Activated CD8-positive, alpha-beta T cell treated with anti-CD3 and anti-CD28 coated beads for 36 hours (primary cell): ENCODE measurements at places on chromosomes 5 and 9.

GRCh38 chr5:177049285-177049684 lies 26.8 kb downstream of the ZNF346 start:
- peak; percentile 23 for DNase-seq

- no peak for DNase-seq
These were observed 232.2 kb upstream of the GRIN3A start for GRCh38 chr9:101970609-101971008.

DNA sequence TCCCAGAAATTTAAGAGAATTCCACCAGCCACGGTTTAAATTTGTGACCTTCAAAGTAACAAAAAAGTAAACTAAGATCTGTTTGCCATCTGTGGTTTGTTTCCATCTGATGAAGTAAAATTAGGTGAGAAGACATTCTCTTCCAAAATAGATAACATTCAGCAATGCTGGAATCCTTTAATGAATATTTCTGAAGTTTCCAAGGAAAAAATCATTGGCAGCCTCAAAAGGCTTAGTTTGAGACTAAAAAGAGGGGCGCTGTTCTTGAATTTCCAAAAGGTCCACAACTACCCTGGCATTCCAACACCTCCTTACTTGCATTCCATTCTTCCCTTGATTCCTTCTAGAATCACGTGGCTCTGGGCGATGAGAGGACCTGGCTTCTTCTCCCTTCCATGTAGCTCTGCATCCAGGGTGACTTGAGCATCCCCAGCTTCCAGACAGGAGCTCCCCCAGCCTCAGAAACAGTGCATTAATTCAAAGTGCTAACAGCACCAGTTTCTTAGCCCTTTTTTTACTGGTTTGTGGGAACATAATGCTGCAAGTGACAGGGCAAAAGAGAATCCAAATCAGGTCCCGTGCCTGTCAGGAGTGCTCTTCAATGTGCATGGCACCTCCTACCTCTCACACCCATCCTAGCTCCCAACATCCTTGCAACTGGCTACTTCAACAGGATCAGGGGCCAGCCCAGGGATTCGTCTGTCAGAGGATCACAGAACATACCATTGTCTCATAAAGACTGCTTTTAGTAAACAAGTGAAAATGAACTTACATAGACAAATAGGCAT lies 191.5 kb upstream of the S1PR3 start:
- no peak for DNase-seq

DNA sequence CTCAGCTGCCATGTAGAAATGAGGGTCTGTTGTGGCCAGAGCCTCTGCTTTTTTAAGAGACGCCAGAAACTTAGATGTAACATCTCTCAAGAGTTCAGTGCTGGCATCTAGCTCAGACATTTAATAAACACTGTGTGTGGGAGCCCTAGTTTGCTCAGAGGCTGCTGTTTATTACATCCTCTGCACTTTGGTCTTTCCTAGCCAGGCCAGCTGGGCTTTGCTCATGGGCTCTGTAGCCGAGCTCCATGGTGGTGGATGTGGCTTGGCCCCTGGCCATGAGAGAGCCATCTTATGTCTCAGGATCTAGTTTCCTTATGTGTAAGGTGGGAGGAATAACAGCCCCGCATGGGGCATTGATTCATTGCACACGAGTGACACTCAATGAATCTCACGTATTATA lies 30.0 kb downstream of the ARHGEF37 start:
- DNase-seq, result no peak

GRCh38 chr9:73773896-73774295 lies 622.2 kb downstream of the ANXA1 start:
- DNase-seq, result no peak

GRCh38 chr5:161530700-161531099 lies 15.8 kb downstream of the GABRB2 start:
- DNase-seq, result no peak

GRCh38 chr5:140402258-140403074 lies 833 bp downstream of the ANKHD1 start:
- peak; percentile 75 for DNase-seq

- DNase-seq, result no peak
These were observed 174.3 kb downstream of the CDH9 start for GRCh38 chr5:26864061-26864460.

GRCh38 chr9:86022687-86023266 lies 76.6 kb downstream of the GOLM1 start:
- peak; percentile 49 for DNase-seq

GRCh38 chr5:135376961-135377624 lies 21.9 kb downstream of the MACROH2A1 start:
- DNase-seq, result peak; percentile 31

DNA sequence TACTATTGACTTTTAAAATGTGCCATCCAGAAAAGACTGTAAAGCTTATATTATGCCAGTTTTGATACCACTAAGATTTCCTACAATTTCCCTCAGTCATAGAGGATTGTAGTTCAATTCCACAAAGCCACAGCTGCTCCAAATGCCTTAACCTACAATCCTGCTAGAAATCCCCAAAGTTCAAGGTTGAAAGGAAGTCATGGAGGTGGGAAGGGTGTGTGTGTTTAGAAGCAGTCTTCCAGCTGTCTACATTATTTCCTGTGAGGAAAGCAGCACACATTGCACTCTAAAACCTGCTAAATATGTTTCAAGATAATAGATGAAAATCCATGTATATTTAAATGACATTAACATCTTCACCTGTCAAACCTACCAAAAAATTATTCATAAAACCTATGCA lies 11.8 kb downstream of the EPB41L4A start:
- DNase-seq, result no peak

- peak; percentile 39 for DNase-seq
These were observed at the start of gene CMBL for GRCh38 chr5:10307206-10308148. Gene CMBL, minus strand, starts transcription at chr5:10307902. Its CDS starts 17,140 bp downstream, at chr5:10290762.

DNA sequence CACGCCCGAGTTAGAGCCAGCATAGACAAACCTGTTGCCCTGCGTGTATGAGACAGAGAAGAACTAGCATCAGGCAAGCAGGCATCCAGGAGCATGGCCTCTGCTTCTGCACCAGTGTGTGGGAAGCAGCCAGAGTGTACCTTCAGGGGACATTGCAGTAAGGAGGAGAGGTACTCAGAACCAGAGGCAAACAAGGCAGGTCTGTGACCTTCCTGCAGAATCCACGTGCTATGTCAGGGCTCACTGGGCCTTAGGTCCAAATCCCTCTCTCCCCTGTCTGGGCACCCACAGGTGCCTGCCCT lies 63.0 kb downstream of the SECISBP2 start:
- no peak for DNase-seq

- DNase-seq, result peak; percentile 54
These were observed 23.1 kb upstream of the ERCC6L2 start for GRCh38 chr9:95852059-95853032.

GRCh38 chr9:132531195-132531594 lies 51.2 kb upstream of the BARHL1 start:
- no peak for DNase-seq

GRCh38 chr5:62732677-62733121 lies 154.1 kb downstream of the LRRC70 start:
- no peak for DNase-seq

DNA sequence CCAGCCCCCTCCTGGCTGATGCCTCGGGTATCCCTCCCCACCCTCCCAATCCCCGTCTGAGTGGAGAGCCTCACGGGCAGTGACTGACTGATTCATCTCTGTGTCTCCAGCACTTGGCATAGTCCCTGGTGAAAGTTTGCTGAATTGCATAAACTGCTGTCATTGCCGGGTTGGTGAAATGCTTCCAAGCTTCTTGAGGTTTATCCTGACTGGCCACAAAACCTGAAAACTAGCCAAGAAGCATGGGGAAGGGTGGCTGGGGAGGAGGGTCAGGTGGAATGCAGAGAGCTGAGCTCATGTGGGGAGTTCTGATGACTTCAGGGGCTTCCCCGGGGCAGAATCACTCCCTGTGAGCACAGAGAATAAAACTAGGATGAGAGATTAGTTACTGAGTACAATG lies 56.9 kb upstream of the GGTA1 start:
- no peak for DNase-seq

DNA sequence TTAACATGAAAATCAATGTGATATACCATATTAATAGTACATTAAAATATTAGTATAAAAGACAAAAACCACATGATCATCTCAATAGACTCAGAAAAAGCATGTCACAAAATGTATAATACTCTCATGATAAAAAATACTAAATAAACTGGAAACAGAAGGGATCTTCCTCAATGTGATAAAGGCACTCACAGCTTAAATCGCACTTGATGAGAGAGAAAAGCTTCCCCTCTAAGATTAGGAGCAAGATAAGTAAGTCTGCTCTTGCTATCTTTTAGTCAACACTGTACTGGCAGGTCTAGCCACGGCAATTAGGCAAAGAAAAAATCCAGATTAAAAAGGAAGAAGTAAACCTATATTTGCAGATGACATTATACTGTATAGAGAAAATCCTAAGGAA lies 21.8 kb upstream of the MSH3 start:
- no peak for DNase-seq

DNA sequence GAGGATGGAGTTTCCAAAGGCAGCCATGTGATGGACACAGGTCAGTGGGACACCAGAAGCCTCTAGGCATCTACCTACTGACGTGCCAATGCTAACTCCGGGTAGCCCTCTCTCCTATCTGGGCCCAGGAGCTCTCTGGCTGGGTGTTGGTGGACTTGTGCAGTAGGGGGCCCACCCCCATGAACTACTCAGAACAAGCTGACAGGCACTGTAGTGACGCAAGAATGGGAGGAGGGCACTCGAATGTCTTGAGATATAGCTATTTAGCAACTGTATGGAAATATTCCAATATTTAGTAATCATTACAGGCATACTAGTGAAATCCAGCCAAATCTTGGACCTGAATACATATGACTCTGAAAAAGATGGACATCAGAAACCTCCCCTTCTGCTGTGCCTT lies 5.7 kb upstream of the DOCK2 start:
- no peak for DNase-seq

GRCh38 chr5:42927730-42928129 lies 112.4 kb downstream of the ANXA2R start:
- no peak for DNase-seq

DNA sequence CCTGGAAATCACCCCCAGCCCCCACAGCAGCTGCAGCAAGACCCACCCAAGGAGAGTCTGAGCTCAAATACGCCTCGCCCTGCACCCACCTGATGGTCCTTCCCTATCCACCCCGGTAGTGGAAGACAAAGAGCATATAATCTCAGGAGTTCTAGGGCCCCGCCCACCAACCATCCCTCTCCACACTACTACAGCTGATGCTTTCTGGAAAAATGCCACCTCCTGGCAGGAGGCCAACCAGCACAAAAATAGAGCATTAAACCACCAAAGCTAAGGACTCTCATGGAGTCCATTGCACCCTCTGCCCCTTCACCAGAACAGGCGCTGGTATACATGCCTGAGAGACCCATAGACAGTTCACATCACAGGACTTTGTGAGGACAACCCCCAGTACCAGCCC lies 22.5 kb upstream of the NIPSNAP3A start:
- no peak for DNase-seq

DNA sequence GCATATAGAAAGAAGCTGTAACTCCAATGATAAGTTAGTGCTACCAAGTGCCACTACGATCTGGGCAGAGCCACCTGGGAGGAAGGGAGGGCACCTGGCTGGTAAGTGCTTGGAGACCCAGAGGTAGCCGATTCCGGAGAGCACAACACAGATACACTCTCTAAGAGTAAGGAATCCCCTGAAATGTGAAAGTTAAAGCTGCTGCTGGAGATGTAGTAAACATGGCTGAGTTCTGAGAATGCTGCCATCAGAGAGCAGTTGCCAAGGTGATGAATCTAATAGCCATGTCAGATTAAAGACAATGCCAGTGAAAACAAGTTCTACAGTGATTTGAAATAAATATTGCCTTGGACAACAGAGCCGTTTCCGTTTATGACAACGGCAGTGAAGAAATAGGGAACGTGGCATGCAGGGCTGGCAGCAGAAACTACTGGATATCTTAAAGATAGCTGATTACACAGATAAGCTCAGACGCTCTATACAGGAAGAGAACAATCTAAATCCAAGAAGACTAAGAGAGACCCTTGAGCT lies 561.2 kb upstream of the C9orf72 start:
- no peak for DNase-seq

GRCh38 chr9:129720865-129721545 lies 31.8 kb downstream of the PTGES start:
- DNase-seq, result no peak

DNA sequence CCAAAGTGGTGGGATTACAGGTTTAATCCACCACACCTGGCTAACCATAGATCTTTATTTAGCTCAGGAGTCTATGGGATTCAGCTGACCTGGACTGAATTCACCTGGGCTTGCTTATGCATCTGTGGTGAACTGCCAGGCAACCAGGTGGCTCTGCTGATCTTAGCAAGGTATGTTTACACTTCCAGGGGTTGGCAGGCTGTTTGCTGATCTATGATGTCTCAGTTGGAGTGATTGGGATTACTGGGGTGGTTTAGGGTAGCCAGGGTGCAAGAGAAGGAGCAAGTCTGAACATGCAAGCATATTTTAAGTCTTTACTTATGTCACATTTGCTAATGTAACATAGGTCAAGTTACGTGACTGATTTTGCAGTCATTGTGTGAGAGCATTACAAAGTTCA lies 63.6 kb upstream of the JAK2 start:
- DNase-seq, result no peak

GRCh38 chr9:127437497-127438264 lies 13.5 kb downstream of the ZNF79 start:
- peak; percentile 54 for DNase-seq

GRCh38 chr9:87084407-87084806 lies 137.1 kb upstream of the GAS1 start:
- no peak for DNase-seq

DNA sequence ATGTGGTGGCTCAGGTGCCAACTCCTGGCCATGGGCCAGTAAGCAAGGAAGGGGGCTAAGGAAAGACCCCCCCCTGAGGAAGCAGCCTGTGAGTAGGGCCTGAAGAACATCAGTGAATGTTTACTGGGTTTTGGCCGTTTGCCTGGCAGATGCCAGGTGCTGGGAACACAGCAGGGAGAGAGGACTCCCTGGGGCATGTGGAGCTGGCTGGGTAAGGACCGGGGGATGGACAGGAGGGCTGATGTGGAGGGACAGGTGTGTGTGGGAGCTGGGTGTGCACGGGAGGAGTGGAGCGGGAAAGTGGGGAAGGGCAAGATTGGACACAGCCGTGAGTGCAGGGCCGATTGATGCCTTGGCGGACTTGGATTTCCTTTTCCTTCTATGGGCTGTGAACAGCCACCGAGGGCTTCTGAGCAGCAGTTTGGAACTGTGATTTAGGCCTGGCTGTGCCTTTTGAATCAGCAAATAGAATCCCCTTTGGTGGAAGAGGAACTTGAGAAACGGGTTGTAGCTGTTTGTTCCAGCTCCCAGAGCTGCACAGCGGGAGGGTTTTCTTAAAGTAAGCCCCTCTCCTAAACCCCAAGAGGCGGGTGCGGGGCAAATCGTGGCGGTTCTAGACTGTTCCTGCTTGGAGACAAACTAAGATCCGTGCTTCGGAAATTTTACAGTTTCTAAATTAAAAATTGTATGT lies 3.1 kb downstream of the HMCN2 start:
- DNase-seq, result no peak

DNA sequence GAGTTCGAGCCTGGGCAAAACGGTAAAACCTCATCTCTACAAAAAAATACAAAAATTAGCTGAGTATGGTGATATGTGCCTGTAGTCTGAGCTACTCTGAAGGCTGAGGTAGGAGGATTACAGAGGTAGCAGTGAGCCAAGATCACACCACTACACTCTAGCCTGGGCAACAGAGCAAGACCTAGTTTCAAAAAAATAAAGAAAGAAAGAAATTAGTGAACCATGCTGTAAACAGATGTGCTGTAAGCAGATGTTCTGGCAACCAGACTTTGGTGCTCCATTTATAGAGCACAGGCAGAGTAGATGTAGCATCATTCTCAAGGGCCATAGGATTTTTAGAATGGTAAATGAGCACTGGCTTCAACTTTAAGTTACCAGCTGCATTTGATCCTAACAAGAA lies 115.4 kb downstream of the ST8SIA4 start:
- no peak for DNase-seq
